MM.1S (cell line): ENCODE measurements at places on chromosomes 16 and 17.

- DNase-seq, result no peak
Observed at GRCh38 chr17:81843713-81844326, 9.0 kb upstream of the PPP1R27 start.

DNA sequence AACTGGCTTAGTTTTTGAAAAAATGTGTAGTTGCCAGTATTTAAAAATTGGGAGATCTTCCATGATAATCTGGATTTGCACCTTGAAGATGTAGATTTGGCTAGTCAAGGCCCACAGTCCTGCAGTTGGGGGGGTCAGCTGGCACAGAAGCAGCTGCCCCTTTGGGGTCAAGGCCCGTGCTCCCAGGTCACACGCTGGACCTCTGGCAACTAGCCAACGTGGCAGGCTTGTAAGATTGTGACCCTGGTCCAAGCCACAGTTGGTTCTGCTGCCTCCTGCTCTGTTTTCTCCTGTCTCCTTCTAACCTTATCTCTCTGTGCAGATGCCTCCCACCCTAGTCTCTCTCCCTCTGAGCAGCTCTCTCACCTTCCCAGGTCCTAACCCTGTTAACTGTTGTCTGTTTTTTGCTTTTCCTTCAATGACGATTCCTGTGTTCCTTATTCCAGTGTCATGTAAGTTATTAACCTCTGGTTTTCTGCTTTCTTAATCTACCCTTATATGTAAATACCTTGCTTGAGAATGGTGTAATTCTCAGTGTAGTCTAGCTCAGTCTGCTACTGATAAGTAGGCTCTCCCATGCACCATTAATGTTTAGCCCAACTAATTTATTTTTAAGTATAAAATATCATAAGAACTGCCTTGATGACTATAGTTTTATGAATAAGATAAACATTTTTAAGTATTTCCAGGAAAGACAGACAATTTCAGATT, 27.9 kb downstream of the CLEC16A start:
- no peak for DNase-seq

DNA sequence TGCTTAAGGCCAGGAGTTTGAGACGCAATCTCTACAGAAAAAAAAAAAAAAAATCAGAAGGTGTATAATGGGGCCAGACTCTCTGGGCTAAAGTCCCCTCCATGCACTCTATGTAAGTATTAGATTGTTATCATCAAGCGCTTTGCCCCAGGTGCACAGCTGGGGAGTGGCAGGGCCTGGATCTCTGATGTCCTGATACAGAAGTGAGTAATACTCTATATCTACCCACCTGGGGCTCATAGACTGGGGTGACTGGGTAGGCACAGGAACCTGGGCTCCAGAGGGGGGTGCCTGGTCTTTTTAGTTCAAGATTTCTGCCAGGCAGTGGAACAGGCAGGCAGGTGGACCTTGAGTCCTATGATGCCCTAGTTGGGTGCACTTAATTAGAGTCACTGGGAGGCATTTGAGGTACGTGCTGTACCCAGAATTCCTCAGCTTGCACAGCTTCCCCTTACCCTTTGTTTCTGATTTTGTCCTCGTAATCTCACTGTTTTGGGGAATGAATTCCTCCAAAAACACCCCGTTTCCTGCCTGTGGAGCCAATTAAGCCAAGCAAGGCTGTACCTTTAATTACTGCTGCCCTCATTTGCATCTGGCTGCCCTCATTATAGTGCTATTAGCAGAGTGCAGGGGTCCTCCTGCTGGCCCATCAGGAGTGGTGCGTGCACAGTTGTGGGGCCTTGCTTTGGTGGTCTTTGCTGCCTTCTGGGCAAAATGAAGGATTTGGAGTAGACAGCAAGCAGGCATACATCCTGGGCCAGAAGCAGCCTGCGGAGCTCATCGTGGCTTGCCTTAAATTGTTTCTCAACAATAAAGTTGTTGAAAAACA, 239.0 kb downstream of the SNX29 start:
- no peak for DNase-seq

DNA sequence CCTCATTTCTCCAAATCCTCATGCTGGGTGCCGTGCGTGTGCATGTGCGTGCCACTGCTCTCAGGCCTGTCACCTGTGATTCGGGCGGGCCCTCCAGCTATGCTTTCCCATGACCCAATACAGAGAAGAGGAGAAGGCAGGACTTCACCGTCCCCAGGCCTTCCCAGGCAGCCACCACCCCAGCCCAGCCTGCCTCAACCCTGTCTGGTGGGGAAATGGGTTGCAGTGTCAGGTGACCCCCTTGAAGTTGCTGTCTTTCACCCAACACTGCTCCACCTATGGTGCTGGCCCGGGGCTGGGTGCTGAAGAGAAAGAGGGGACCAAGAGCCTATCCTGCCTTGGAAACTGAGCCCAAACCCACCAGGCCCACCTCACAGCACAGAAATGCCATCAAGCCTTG, 94.7 kb downstream of the GOSR1 start:
- DNase-seq, result no peak

GRCh38 chr17:62076864-62077788, 12.0 kb upstream of the MED13 start:
- DNase-seq, result no peak

DNA sequence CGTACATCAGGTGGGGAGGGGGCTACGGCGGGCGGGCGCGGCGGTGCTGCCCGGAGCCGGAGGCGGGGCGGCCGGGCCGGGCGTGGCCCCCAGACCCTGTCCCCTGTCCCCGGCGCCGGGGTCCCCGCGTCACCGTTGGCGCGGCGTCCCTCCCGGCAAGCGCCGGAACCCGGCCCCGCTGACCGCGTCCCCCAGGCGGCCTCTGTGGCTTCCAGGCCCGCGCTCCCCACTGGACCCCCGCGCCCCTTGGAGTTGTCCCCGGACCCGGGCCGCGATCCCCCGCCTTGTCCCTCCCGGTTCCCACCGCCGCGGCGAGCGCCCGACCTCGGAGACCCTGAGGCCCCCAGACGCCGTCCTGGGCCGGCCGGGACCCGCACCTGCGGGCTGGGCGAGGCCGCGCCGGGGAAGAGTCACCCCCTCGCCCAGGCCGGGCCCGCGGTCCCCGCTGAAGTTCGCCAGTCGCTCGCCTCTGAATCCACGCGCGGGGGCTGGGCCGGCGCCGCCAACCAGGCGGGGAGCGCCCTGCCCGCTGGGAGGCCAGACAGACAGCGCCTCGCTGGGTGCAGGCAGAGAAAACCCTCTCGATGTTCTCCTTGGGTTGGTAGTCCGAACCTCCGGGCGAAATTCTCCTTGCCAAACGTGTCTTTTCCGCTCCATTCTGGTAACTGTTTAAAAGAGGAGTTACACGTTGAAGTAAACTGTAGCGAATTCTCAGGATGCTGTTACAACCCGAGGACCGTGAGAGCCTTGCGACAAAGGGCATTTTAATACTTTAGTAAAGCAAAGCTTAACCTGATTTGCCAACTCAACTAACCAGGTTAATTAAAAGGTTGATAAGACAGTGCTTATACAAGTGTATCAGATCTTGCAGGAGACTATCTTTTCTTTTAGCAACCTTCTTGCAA, 761 bp downstream of the GAN start:
- DNase-seq, result peak; percentile 26

DNA sequence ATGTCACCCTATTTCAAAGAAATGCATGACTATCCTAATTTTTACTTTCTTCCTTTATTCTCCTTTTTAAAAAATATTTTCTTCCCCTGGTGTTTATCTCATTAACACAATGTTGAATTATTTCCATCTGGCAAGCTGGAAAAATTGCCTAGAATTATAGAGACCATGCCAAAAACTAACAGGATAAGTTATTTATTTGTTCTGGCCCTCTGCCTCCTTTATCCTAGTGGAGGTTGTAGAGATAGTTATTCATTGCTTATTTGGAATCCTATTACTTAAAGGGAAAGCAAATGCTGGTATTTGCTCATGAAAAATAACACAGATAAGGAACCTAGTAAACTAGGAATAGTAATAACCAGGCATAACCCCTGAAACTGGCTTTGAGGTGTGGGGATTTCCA, 684.9 kb upstream of the KIF2B start:
- no peak for DNase-seq

DNA sequence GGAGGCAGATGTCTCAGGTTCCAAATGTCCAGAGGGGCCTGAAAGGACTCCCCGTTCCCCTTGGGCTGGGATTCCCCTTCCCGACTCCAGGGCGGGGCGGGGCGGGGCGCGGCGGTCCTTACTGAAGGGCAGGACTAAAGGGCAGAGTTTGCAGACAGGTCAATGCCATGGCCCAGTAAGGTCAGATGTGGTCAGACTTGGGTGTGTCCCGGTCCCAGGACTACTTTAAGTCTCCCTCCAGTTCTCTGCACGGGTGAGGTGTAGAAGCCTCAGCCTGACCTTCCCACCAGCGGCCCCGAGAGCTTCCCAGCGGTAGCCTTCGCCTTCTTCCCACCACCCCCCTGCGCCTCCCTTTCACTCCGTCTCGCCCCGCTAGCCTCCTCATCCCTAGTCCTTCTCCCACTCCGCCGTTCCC, 532 bp downstream of the KDM6B start:
- peak; percentile 42 for DNase-seq

- no peak for DNase-seq
Observed at GRCh38 chr16:19882646-19883045, 2.0 kb downstream of the GPRC5B start.

DNA sequence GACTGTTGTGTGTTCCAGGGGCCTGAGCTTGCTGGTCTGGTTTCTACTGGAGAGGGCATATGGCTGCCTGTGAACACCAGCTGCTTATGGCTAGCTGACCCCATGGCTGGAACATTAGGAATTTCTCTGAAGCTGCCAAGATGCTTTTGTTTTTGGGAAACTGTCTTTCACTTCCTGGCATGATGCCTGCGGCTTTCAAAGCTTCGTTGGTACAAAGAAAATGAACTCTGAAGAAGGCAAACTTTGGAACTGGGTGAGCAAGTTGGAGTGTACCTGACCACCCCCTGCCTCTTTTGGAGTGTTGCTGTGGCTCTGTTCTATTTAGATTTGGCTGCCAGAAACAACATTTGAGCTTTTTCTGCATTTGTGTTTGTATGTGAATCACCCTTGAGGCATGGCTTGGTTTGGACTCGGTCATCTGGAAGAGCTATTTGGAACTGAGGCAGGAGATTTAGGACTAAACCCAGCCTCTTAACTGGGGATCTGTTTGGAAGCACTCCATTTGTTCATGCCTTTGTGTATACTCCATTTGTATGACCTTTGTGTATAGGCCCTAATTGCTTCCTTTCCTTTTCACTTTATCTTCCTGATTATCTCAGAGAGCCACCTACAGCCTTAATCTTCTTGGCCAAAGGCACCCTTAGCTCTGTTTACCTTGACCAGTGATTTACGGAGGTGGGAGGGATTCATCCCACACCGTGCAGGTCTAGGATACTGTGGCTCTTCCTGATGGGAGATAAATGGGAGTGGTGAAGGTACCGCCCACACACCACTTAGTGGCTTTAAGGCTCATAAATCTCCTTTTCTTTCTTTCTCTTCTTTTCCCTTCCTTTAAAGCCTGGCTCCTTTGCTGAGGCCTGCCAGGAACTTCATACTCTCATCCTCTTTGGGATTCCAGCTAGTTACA, 7.3 kb upstream of the CPHXL start:
- no peak for DNase-seq

DNA sequence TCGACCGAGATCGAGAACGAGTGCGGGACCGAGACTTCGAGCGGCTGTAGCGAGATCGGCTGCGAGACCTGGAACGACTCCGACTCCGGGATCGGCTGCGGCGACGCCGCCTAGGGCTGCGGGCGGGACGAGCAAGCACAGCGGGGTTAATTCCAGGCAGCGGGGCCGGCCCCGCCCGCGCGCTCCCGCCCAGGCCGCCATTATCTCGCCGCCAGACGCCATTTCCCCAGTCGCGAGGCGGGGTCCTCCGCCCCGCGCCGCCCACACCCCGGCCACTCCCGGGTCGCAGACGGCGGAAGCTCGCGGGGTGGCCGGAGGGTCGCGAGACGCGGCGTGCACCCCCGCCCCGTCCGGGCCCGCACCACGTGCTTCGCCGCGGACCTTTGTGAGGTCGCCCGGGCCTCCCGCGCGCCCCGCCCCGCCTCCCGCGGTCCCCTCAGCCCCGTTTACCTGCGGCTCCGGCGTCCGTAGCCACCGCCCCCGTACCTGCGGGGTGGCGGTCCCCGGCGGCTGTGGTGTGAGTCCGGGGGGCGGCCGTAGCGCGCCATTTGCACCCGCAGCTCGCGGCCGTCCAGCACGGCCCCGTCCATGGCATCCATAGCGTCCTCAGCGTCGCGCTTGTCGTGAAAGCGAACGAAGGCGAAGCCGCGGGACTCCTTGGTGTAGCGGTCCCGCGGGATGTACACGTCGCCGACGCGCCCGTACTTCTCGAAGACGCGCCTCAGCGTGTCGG, 616 bp downstream of the SRSF2 start:
- DNase-seq, result peak; percentile 40

DNA sequence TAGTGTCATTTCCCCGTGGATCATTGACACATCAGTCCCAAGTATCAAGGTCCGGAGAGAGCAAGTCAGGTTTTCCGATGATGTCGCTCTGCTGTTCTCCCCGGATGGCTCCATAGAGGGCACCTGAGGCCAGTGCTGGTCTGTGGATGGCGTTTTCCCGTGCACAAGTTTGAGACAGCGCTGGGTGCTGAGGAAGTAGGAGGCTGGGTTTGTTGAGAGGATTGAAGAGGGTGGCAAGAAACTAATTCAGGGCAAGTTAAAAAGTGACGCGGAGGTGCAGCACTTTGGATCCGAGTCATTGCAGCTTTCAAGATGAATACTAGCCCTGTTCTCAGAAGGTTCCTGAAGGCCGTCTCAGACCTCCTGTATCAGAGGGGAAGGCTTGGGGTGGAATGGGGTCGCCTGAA, 7.7 kb downstream of the NUBP1 start:
- DNase-seq, result no peak

DNA sequence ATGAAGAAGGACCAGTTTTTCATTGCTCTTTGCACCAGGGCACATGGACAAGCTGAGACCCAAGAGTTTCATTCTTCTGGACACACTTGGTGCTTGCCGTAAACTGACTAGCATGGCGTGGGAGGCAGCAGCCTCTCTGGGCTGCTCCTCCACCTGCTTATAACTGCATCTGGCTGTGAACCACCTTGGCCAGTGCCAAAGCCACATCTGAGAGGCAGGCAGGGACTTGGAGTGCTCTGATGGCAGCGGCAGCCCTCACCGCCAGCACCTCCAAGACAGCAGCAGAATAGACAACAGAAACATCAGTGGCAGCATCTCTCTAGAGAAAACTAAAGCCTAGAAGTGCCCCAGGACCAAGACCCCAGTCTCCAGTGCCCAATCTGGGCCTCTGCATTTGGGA, 4.7 kb downstream of the KRT37 start:
- no peak for DNase-seq

DNA sequence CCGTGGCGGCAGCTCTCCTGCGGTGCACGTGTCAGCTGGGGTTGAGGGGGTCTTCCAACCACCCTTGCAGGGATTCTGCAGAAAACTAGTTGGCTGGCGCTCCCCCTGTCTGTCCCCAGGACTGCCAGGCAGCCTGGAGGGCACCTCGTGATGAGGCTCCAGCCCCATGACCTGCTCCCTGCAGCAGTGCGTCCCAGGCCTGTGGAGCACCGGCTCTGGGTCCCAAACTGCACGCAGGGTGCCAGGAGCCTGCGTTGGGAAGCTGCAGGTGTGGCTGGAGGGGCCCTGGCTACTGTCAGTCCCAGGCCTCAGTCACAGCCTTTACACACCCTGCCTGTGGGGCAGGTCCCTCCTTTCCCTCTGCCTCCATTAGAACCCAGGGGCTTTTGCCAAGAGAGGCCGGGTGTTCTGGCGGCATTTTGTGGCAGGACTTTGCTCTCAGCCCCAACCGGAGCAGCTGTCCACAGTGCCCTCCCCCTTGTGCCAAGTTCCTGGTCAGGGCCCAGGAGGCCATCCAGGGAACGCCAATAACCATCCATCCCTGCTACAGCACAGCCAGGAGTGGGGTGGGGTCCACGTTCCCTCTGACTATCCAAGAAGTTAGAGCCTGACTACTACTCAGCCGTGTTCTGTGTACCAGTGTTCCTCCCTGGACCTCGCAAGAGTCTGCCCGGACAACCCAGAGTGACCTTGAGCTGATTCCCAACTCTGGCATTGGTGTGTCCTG, 9.2 kb downstream of the CHMP6 start:
- no peak for DNase-seq

GRCh38 chr17:76278952-76279741, 14.0 kb downstream of the UBALD2 start:
- DNase-seq, result peak; percentile 84
